HEK293T (cell line): ENCODE measurements at places on chromosomes 12 and 14.

GRCh38 chr12:30732954-30733637, 21.7 kb downstream of the CAPRIN2 start:
- no peak for DNase-seq

- DNase-seq = peak; percentile 49
Measured at GRCh38 chr14:21382886-21383847, 652 bp downstream of the SUPT16H start.

DNA sequence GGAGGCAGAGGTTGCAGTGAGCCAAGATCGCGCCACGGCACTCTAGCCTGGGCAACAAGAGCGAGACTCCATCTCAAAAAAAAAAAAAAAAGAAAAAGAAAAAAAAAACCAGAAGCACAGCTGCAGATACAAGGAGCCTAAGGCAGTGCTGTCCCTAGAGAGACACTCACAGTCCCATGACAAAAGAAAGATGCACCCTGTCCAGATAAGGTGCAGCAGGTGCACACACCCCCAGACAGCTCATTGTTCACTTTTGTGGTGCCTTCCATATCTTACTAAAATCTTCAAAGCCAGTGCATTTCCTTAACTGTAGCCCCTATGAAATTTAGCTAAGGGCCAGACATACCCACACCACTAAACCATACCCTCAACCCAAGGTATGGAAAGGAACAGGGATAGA, 7.7 kb upstream of the NRL start:
- no peak for DNase-seq

- peak; percentile 53 for DNase-seq
Measured at GRCh38 chr14:96362071-96362964, 823 bp downstream of the ATG2B start.

DNA sequence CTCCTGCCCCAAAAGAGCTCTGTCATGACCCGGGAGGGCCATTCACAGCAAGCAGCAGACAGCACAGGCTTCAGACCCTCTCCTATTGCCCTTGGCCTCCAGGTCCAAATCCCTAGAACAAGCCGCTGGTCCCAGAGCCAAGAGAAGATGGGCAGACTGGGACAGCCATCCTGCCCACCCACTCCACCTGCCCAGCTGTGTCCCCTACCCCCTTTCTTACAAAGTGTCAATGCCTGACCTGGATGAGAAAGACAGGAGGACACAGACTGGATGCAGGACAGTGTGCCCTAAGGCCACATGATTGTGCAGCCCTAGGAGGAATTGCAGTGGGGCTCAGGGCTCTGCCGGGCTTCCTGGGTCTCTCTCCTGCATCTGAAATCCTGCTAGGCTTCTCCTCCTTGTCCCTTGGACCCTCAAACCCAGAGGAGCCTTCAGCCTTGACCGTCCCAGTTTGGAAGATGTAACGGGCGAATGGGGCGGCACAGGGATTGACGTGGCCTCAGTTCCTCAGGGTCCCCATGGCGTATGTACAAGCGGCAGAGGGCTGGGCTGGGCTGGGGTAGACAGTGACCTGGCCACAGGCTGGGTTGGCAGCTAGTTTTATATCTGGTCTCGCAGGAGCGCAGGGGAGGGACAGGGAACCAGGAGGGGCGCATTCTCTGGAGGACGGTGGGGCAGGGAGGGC, 27.1 kb upstream of the BCDIN3D start:
- no peak for DNase-seq
